ENCODE measurements at places on chromosomes 7 and 10.

DNA sequence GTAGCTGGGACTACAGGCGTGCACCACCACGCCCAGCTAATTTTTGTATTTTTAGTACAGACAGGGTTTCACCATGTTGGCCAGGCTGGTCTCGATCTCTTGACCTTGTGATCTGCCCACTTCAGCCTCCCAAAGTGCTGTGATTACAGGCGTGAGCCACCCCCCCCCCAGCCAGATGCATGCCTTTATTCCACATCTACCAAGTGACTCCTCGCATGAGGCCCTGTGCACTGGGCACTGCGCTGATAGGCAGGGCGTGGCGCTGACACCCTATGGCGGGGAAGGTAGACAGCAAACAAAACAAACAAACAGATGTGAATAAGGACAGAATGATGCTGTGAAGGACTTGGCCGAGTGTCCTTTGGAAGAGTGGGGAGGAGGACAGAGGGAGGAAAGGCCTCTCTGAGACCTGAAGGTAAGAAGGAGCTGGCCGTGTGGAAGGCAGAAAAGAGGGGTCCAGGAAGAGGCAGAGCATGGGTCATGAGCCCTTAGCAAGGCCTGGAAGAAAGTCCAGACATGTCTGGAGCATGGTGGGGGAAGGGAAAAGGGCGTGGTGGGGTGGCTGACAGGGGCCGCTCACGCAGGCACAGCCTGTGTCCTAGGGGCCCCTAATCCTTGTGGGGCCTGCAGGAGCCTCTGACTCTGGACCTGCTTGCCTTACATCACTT is 47.5 kb upstream of the CACUL1 start:
- DNase-seq, result no peak

- no peak for DNase-seq
These were observed 18.9 kb downstream of the PDGFA start for GRCh38 chr7:500521-501420.

DNA sequence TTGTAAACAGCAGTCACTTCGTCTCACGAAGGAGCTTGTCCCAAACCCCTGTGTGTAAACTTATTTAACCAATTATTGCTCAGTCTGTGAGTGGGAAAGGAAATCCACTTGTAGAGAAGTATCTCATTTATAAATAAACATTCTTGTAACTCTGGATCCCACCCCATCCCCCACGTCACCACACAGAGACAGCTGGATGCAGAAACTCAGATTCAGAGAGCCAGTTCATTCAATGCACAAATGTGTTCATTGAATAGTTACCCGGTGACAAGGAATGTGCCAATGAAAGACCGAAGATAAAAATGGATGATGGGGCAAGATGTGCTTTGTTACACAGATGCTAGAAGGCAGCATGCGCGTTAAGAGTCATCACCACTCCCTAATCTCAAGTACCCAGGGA is 8.3 kb upstream of the OCM start:
- no peak for DNase-seq

GRCh38 chr7:149670288-149670687 is 103.1 kb downstream of the ZNF467 start:
- DNase-seq, result no peak

- no peak for DNase-seq
These were observed 111.4 kb downstream of the ST7 start for GRCh38 chr7:117064688-117065087.

DNA sequence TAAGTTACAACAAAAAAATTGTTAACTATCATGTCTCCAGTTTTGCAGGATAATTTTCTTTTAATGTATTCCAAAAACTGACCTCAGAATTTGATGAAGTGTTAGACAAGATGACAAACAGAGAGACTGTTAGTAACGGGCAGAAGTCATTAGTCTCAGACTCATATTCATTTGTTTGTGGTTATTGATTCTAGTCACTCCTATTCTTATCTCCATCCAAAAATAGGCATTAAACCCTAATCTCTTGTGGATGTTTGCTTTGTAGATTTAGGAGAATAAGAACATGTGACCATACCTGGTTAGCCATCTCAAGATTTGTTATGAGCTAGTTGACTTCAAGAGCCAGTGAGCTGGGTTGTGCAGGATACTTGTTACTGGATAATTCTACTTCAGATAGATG is 261.1 kb downstream of the AUTS2 start:
- DNase-seq, result no peak

GRCh38 chr10:33616956-33617355 is 282.5 kb upstream of the NRP1 start:
- no peak for DNase-seq

DNA sequence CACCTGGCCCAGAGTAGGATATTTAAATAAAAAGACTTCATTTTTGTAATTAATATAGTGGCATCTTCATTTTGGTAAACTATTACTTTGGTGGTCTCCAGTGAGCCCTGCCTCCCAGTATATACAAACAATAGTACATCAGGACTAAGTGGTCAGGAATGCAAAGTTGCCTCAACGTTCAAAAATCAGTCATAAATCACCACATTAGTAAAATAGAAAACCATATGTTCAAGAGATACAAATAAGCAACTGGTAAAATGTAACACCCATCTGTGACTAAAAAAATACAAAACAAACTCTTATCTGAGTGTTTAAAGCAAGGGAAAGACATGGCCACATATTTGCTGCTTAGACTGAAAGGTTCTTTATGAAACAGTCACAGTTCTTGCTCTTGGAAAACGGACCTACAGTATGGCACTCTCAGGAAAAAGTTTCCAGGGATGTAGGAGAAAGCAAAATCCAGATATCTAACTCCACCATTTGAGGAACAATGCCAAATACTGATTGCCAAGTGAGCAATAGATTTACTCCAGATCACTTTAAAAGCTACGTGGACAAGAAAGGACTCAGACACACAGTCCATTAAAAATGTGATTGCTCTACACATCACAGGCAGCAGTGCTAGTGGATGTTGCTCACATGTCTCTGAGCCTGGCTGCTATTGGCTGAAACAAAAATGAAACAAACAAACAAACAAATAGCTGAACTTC is 15.1 kb upstream of the RHOBTB1 start:
- no peak for DNase-seq

DNA sequence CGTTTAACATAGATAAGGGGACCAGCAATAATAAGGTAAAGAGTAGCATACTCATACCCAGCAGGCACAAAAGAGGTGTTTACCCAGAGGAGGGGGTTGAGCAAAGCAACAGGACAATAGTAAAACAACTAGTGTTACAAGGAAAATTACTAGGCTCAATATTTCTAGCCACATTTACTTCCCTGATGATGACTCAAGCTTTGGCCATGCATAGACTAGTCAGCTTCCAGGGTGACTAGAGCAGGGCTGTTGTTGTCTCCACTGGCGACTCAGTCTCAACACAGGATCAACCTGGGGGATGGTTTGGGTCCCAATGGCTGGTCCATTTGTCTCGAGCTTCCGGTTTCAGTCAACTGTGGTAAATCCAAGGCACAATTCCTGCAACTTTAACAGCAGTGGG is 217.7 kb upstream of the KCND2 start:
- no peak for DNase-seq

GRCh38 chr10:55404094-55404493 is 603.1 kb upstream of the PCDH15 start:
- DNase-seq, result no peak

GRCh38 chr7:127981965-127982364 is 49.3 kb downstream of the LRRC4 start:
- no peak for DNase-seq

- DNase-seq, result no peak
These were observed 53.1 kb downstream of the UNCX start for GRCh38 chr7:1285556-1286301.

GRCh38 chr10:16832351-16833080 is 15.3 kb upstream of the RSU1 start:
- no peak for DNase-seq

DNA sequence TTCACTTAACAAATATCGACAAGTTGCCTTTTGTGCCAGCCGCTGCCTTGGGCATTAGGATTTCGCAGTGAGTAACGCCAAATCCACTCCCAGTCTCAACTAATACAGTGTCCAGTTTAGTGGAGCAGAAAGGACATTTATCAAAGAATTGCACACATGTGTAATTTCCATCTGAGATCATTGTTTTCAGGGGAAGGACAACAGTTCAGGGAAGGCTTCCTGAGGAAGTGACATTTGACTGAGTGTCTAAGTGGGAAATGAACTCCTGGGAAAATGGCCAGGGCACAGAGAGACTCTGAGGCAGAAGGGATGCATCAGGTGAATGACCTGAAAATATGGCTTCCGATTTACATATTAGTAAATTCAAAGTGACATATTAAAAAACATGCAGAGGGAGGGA is 89.4 kb downstream of the ITGA8 start:
- DNase-seq, result no peak

DNA sequence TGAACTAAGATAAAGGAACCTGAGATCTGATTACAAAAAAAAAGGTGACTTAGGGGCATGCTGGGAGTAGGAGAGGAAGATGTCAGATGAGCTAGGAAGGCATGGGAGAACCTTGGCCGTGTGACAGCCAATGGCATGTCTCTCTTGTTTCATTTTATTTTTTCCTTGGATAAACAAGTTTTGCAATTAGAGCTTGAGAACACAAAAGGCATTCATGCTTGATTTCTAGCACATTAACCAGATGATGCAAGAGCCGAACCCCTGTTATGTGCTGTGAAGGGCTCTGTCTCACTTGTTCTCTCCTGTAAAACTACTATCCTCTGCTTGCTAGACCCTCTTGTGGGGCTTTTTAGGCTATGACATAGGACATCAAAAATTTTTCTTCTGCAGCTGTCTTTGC is 134.3 kb upstream of the ASAH2 start:
- DNase-seq, result no peak

DNA sequence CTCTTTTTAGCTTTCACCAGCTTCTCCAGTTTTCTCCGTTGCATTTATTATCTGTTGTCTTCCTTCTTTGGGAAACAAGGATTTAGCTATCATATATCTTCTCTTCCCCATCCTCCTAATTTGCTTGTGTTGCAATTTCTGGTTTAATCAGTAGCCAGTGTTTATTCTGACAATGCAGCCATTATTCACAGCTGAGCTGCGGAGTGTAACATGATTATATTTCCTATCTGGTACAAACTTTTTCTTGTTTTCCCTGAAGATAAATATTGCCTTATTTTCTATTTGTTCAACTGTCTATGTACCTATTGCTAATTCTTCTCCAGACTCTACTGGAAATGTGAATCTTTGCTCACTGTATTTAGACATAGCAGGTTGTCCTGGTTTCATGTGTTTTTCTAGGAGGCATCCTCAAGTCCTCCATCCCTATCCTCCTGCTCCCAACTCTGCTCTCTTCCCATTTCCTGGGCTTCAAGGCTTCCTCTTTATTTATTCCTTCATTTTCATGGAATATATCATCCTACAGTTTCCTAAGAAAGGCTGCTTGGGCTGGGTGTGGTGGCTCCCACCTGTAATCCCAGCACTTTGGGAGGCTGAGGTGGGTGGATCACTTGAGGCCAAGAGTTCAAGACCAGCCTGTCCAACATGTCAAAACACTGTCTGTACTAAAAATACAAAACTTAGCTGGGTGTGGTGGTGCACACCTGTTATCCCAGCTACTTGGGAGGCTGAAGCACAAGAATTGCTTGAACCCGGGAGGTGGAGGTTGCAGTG is 72.4 kb upstream of the KDM7A start:
- no peak for DNase-seq

GRCh38 chr7:37768611-37769010 is 79.8 kb upstream of the NME8 start:
- no peak for DNase-seq

DNA sequence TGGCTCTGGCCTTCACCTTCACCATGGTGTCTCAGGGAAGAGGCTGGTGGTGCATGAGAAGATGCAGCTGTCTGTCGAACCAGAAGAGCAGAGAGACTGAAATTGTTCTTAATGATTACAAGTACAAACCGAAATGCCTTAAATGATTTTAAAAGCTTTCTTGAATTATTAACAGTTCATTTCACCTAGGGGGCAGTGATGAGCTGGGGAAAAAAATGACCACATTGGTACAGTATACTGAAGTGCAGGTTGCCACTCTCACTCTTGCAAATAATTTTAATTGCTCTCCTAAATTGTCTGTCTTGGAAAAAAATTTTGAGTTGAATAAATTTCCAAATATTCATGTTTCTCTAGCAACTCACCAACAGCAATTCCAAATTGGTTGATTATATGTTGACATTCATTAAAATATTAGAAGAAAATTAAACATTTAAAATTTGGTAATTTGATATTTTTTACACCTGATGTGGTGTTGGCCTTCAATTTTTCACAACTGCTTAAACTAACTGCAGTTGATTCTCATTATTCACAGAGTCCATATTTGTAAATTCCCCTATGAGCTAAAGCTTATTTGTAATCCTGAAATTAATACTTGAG is 692.6 kb downstream of the ZWINT start:
- no peak for DNase-seq

- DNase-seq, result no peak
These were observed 817.6 kb downstream of the TNS3 start for GRCh38 chr7:46764100-46764936.

- DNase-seq, result no peak
These were observed 199.2 kb upstream of the SEMA3A start for GRCh38 chr7:84393786-84394185.

DNA sequence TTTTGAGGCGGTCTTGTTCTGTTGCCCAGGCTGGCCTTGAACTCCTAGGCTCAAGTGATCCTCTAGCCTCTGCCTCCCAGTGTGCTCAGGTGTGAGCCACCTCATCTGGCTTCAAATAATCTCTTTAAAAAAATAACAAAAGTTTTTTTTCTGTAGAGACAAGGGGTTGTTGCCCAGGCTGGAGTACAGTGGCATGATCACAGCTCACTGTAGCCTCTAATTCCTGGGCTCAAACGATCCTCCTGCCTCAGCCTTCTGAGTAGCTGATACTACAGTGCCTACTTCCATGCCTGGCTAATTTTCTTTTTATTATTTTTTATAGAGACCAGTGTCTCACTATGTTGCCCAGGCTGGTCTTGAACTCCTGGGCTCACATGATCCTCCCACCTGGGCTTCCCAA is 11.7 kb downstream of the FOXK1 start:
- no peak for DNase-seq

GRCh38 chr7:483656-484355 is 35.8 kb downstream of the PDGFA start:
- DNase-seq, result no peak

GRCh38 chr10:42989481-42989921 is 87.4 kb upstream of the RET start:
- no peak for DNase-seq

DNA sequence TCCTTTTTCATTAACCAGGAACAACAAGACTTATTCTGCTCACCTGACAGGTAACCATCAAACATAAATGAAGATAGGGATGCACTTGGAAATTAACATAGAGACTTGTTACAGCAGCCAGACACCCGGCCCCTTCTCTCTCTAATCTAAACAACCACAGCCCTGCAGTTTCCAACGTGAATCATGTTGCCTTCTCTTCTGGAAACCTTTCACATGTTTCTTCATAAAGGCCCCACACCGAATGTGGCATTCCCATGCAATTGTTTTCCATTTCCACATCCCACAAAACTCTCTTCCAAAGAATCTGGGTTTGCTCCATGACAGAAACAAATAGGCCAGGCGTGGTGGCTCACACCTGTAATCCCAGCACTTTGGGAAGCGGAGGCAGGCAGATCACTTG is 15.0 kb upstream of the WDR86 start:
- DNase-seq, result no peak
